GM12864 (cell line): ENCODE measurements at places on chromosomes 12 and 14.
A peak's percentile ranks its signal among the peaks of the same experiment; 100 is the strongest.

DNA sequence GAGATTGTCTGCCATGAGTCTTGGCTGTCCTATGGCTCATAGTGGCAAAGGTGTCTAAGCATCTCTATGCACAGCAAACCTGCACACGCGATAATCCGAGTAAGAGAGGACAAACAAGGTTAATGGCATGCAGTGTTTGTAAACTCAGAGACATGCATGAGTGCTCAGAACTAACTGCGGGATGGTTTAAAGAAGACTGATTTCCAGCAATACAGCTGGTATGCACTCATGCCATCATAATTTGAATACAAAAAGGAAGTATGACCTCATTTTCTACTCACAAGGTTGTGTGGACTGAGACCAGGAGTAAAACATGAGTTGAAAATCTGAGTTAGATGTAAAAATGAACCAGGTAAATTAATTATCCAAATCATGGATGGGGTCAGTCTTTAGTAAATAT, 16.6 kb upstream of the TCP11L2 start:
- DNase-seq: no peak

- no peak for DNase-seq
Observed at GRCh38 chr12:50518090-50518489, 13.3 kb downstream of the DIP2B start.

DNA sequence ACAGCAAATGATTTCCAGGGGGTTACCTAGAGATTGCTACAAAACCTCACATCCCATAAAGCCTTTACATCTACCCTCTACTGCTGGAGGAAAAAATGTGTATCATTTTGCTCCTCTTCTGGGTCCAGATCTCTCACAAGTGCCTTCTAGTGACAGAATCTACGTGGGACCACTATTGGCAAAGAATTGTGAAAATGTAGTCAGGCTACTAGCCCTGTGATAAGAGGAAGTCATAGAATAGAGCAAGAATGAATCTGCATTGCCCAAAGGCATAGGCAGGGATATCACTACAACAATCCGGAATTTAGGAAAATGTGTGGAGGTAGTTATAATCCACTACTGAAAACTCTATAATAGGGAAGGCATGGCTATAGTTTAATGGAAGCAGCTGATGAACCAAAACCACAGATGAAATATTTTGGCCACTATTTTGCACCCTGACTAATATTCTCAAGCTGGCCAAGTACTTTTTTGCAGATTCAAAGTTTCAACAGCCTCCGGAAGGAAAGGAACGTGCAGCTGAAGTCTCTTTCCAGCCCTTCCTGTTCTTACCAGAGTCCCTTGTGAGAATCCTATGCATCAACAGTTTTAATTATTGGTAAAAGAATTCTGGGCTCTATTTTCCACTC, 176.8 kb downstream of the PHLDA1 start:
- DNase-seq: no peak

GRCh38 chr14:65604936-65605335, 192.4 kb downstream of the FUT8 start:
- DNase-seq: no peak

DNA sequence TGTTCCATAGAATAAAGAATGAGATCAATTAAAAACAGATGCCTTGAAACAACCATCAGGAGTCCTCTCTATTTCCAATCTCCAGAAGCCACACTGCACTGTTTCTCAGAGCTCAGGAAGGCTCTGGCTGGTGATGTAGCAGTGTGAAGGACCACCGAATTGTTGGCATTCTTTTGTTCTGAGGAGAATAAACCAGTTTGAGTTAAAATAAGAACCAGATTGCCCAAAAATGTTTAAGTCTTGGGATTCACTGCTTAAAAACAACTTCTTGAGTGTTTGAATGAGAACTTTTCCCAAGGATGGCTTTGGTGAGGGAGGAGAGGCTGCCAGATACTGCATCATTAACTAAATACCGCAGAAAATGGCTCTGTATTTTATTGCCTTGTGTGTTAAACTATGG, 341.2 kb downstream of the C12orf75 start:
- DNase-seq: no peak

DNA sequence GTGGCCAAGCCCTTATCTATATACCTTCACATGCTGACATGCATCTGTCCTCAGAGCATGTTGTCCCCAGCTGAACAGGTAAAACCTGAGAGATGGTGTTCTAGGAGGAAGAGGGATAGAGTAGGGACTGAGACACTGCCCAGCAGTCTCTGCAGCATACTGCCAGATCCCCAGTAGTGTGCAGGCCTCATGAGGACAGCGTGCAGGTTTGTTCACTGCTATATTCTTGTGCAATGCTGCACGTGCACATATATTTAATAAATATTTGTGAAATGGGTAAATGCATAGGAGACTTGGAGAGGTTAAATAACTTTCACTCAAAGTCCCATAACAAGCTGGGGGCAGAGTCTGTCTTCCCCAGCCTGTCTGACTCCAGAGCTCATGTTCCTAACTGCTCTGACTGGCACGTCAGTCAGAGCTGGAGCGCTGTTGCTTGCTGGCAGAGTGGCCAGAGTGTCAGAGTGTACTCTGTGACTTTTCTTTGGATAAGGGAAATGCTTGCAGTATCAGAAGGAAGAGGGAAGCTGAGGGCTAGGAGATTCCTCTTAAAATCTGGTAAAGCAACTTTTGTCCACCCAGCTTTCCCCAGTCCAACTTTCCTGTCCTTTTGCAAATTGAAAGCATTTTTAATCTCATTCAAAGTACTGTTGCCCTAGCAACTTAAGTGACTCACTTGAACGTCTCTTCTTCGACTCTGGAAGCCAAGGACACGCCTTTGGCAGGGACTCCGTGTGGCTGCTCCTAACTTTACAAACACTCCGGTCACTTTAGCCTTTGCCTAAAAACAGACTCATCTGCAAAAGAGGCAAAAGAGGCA, 14.9 kb upstream of the POLR3B start:
- DNase-seq: no peak

DNA sequence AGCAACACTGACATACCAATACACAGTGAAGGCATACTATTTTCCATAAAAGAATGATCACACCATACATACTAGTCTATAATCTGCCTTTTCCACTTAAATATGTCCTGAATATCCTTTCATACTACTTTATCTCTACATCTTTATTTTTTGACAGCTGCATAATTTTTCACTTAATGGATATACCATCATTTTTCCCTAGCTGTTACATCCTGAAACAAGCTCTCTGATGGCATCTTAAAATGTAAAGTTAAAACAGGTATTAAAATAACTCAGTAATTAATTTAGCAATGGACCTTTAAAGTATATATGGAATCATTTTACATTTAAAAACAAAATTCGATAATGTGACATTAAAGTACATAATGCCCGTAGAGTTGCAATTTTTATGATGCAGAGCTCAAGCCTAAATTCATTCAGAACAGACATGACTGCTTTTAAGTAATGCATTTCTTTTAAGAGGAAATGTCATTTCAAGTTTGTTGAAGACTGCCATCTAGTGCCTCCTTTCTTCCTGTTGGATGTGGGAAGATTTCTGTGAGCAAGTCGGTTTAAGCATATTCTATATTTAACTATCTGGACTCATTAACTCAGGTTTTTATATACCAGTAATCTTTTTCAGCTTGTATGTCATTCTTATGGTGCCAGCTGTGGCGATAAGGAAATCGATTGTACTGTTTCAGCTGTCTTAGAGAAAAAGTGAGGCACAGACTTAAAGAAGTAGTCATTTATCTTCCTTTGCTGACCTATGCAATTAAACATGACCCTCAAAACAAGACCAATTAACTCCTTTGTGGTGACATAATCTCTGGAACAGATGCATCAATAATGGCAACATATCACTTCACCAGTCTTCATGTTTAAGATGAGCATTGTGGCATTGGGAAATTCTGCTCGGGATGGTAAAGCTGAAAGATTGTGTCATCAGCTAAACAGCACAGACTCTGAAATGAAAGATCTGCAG, 20.3 kb downstream of the PRICKLE1 start:
- DNase-seq: peak; percentile 29

DNA sequence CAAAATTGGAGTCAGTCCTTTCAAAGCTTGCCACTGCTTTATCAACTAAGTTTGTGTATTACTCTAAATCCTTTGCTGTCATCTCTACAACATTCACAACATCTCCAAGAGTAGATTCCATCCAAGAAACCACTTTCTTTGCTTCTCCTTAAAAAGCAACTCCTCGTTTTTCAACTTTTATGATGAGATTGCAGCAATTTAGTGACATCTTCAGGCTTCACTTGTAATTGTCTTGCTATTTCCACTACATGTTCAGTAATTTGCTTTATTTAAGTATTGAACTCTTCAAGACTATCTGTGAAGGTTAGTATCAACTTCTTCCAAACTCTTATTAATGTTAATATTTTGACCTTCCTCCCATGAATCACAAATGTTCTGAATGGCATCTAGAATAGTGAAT, 747.9 kb downstream of the TMTC2 start:
- no peak for DNase-seq

DNA sequence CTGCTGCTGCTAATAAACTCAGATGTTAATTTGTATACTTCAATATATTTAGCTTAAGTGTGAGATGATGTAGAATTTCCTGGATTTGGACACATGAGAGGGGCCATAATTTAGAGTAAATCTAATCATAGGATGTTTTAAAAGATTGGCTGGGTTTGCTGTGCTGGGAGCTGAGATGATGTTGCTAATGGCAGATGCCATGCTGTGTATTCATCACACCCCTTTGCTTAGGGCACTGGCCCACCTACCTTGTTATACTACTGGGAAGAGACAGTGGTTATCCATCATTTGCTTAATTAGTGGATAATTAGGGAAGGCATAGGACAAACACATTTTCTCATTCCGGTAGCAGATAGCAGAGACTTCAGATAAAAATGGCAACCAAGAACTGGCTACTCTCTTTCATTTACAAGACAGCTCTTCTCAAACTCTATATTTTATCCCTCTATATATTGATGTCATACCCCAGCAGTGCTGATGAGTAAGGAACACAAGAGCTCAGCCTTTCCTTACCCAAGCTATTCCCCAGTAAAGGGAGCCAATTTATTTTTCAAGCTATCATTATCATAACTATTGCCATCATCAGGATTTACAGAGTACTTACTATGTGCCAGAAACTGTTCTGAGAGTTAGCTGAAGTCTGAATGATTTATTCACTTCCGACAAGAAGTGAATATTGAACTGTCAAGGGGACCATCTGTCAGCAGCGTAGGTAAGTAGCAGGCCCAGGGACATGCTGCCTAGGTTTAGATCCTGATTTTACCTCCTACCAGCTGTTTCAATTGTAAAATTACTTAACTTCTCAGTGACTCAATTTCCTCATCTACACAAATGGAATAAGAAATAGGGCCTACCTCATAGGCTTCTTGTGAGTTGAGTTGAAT, 204.6 kb upstream of the FLRT2 start:
- no peak for DNase-seq

- no peak for DNase-seq
Observed at GRCh38 chr12:62919838-62920237, 15.1 kb downstream of the PPM1H start.

GRCh38 chr14:101233808-101234207, 327.5 kb upstream of the DIO3 start:
- no peak for DNase-seq

DNA sequence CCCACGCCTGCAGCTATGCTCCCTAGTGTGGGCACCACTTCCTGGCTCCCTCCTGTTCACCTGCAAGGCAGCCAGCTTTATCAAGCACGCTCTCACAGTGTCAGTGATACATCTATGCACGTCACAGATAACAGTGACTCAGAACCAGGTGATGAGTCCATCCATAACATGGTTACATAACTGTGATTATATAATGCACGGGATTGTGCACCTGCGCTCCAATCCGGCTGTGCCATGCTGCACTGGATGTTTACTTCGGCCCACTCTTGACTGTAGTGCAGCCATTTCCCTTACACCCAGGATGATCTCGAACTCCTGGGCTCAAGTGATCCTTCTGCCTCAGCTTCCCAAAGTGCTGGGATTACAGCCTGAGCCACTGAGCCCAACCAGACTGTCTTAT, 38.4 kb upstream of the CEP83 start:
- no peak for DNase-seq

DNA sequence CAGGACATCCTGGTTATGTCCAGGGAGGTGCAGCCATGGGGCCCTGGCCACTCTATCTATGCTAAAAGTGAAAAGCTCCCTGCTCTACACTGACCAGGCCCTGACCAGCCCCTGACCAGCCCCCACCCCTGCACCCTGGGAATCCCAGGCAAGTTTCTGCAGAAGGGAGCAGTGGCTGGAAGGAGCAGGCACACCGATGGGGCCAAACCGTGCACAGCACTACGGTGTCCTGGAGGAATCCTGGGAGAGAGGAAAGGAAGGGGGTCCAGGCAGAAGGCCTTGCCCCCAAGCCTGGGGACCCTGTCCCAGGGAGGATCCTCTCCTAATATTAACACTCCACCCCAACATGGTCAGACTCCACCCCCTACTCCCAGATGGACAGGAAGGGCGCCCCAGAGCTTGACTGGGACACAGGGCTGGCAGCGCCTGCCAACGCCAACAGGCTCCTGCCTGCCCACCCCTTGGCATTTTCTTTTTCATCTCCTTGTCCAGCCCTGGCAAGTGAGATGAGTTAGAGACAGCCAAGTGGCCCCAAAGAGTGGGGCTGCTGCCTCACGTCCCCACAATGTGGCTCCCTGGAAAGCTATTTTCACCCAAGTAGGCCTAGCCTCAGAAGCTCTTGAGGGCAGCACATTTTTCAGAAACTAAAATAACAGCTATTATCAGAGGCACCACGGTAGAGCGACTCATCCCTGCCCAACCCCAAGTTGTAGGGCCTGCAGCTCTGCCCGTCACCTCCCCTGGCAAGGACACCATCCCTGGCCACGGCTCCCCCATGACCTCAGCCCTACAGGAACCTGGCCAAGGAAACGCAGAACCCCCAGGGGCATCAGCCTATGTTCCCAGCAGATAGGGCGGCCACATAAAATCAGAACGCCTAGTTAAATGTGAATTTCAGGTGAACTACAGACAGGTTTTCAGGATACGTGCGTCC, 82.6 kb downstream of the SCARB1 start:
- no peak for DNase-seq

GRCh38 chr12:71804505-71804904, 35.1 kb upstream of the TBC1D15 start:
- no peak for DNase-seq

DNA sequence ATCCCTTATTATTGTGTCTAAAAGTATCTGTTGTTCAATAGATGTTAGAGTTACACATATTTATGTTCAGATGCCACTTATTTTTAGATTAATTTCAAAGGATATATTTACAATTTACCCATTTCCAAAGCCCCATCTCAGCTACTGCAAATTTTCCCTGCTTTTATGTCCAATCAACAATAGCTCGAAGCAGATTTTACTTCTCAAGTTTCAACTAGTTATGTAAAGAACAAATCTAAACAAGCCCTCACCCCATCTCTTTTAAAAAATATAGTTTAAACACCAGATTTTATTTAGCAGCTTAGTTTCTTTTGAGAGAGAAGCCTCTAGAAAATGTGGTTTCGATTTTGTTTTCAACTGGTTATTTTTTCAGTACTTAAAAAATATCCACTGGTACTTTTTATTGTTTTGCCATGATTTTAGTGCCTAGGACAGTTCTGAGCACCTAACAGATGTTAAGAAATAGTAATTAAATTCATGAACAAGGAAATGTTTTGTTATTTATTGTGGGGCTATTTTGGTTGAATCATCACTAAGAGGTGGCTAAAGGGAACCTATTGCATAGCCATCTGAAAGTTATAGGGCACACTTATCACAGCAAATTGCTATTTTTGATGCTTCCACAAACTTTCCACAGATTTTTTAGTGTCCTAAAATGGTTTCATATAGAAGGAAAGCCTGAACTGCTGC, 96.2 kb upstream of the BMP4 start:
- DNase-seq: no peak
